ENCODE measurements at places on chromosomes 11 and 22.

GRCh38 chr11:129803533-129803932, 12.1 kb upstream of the TMEM45B start:
- DNase-seq: no peak

GRCh38 chr11:31477528-31478222, 31.7 kb downstream of the IMMP1L start:
- no peak for DNase-seq

DNA sequence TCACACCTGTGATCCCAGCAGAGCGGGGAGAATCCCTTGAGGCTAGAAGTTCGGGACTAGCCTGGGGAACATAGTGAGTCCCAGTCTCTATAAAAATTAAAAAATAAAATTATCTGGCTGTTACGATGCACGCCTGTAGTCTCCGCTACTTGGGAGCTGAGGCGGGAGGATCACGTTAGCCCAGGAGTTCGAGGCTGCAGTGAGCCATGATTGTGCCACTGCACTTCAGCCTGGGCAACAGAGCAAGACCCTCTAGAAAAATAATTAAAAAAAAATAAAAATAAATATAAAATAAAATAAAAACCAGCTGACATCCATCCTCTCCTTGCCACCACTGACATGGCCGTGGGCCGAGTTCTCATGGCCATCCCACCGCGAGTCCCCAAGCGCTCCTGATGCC, 7.7 kb upstream of the RTN4R start:
- no peak for DNase-seq

- no peak for DNase-seq
Measured at GRCh38 chr11:119734788-119735187, 5.8 kb upstream of the NECTIN1 start.

GRCh38 chr11:112637076-112637475, 324.1 kb upstream of the NCAM1 start:
- no peak for DNase-seq

- no peak for DNase-seq
Measured at GRCh38 chr11:14971865-14972580, at the start of gene CALCA. CALCA (minus strand) TSS chr11:14972351; CDS start chr11:14971192, 1,159 bp downstream.

DNA sequence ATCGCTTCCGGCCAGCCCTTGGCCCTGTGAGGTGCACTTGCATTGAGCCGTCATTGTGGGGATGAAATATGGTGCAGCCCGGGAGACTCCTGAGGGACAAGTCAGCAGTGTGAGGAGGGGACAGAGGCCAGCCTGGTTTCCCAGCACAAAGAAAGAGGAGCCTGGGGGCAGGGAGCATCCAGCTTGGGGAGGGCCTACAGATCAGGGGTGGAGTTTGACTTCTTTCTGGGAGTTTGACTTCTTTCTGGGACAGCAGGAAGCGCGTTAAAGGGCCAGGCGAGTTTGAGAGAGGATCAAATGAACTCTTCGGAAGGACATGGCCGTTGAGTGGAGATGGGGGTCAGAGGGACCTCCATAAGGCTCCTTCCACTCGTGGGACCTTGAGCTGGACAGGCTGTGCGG, 91.9 kb downstream of the LRRC32 start:
- no peak for DNase-seq

DNA sequence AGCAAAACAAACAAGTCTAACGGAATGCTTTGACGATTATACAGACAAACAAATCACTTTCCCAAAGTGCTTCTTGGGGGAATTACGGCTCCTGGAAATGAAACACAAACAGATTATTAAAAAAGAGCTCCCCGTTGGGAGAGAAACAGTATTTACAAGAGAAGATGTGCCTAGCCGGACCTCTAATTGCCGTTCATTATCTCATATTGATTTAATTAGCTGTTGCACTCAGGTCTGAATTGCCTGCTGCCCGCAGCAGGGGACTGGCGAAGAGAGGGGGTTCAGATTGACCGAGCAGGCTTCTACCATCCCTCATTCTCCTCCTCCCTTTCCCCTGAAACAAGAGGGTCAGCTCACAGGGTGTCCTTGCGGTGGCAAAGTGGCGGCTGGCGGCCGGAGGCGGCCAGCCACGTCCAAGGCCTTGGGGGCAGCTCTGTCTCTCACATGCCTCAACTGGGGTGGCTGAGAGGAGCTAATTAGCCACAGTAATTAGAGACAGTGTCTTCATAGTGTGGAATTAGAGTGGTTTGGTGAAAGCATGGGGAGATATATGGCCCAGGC, 295.1 kb downstream of the MIAT start:
- no peak for DNase-seq

- no peak for DNase-seq
Measured at GRCh38 chr11:115642660-115643059, 138.4 kb upstream of the CADM1 start.

DNA sequence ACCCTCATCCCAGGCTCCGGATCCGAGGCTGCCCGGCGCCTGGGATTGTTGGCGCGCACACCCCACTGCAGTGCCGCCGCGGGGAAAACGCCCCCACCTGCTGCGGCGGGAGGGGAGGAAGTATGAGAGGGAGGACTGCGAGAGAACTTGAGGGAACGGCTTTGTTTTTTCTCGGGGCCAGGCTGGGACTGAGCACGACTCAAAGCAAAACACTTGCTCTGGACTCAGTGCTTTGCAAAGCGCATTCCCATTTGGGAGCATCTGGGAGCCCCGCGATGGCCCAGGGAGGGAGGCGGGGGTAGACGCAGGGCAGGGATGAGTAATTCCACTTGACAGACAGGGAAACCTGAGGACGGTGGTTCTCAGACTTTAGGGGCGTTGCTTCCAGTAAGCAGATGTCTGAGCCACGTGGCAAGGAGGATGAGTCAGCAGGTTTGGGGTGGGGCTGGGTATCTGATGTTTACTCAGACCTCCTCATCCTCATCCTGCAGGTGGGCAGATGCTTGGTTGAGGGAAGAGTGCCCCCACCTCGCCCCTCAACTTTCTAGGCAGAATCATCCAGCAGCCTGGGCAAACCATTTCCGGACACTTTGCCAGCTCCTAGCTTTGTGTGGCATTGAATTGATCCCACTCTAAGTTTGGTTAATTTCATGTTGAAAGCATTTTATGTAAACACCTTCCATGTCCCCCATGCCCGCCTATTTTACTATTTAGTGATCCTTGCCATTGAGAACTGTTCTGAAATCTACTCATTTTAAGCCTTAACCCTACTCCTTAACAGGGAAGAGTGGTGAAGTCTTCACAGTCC, 1.5 kb downstream of the MIAT start:
- peak; percentile 83 for DNase-seq

GRCh38 chr11:35150454-35150853, 11.5 kb downstream of the CD44 start:
- no peak for DNase-seq

DNA sequence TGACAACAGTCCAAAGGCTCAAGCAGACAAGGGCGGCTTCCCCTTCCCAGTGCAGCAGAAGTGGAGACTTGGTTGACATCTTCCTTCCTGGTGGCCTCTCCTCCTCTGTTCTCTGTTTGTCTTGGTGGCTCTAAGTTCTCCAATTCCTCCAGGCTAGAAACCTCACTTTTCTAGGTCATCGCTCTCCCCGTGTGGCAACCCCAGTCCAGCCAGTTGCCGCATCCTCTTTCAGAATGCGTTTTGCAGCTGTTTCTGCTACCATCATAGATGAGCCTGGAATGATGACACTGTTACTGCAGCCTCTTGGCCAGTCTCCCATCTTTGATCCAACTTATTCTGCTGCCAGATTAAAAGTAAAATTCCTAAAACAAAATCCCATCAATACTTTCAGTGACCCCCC, 201.5 kb downstream of the TRIM29 start:
- no peak for DNase-seq

GRCh38 chr11:31875866-31876560, 64.9 kb upstream of the PAX6 start:
- no peak for DNase-seq

DNA sequence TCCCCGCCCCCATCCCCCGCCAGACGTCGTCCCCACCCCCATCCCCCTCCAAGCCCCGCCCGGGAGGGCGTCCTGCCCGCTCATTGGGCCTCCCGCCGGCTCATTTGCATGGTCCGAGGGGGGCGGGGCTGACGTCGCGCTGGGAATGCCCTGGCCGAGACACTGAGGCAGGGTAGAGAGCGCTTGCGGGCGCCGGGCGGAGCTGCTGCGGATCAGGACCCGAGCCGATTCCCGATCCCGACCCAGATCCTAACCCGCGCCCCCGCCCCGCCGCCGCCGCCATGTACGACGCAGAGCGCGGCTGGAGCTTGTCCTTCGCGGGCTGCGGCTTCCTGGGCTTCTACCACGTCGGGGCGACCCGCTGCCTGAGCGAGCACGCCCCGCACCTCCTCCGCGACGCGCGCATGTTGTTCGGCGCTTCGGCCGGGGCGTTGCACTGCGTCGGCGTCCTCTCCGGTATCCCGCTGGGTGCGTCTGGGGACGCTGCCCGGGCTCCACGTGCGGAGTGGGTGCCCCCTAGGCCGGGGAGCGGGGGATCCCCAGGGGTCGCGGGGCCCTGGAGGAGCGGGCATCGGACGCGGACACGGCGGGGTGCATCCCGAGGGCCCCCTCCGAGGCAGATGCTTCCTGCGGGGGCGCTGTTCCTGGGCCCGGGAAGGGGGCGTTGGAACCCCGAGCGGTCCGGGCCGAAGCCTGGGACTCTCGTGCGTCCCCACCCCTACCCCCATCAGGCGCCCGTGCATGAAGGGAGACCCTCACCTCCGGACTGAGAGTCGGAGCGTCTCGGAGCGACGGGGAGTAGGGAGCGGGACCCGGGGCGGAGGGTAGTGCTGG, at the start of gene PNPLA3:
Gene PNPLA3 (plus strand): TSS at position 175 of the 834 bp plus-strand sequence. CDS start 107 bp downstream, at position 282.
- DNase-seq: peak; percentile 63
